Keratinocyte (primary cell): ENCODE measurements at places on chromosomes 1 and 21.

DNA sequence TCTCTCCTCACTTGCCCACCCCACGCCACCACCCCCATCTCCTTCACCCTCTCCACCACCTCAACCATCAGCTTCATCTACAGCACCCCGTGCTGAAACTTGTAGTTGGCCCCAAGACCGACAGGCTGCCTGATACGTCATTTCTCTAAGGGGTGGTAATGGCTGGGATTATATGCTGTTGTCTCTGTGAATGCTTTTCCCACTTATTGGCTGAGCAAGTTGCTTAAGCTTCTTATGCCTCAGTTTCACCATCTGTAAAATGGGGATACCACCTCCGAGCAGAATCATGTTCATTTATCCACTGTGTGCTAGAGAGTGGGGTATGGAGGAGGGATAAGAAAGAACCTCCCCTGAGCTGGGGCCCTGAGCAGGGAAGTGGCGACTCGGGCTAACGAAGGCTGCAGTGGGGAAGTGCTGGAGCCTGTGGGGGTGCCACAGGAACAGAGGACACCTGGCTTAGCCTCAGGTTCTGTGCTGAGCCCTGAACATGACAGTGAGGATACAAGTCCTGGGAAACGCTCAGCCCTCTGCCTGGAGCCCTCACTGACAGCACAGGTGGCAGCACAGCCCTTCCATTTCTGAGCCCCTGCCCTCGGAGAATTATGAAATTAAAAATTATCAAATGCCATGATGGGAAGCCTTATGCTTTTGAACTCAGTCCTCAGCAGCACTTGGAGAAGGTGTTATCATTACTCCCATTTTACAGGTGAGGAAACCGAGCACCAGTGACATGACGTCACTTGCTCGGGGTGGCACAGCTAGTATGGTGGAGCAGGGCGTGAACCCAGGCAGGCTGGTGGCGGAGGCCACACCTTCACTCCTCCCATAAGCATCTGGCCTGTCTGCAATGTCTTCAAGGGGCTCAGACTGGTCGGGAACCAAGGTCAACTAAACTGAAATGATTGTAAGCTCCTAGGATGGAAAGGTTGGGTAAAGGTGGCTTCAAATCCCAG, 2.8 kb downstream of the MATN1 start:
- DNase-seq: no peak

DNA sequence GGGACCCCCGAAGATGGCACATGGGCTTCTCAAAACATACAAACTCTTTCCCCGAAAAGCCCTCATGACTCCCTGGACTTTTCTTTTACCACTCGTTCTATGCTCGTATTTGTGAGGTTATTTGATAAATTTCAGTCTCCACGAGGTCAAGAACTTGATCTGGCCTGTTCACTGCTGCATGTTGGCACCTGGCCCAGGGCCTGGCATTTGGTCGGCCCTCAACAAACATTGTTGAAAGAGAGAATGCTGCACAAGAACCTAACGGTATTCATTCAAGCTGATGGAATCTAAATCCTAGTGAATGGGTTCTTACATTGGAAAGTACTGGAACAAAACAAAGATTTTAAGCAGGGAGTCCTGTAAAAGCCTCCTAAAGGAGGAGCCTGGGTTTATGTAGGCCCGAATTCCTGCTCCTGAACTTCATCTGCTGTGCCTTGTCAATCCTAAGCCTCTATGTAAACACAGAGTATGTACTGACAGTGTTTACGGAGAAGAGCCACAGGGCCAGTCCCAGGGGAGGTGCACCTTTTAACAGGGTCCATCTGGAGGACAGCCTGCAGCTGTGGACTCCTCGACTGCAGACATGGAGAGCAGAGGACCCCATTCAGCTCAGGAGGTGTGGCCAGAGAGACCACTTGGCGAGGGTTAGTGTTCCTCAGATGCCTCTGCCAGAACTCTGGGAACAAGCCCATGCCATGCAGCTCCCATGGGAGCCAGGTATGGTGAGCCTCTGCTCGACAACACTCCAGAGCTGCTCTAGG, 46.9 kb downstream of the L1TD1 start:
- DNase-seq: no peak

DNA sequence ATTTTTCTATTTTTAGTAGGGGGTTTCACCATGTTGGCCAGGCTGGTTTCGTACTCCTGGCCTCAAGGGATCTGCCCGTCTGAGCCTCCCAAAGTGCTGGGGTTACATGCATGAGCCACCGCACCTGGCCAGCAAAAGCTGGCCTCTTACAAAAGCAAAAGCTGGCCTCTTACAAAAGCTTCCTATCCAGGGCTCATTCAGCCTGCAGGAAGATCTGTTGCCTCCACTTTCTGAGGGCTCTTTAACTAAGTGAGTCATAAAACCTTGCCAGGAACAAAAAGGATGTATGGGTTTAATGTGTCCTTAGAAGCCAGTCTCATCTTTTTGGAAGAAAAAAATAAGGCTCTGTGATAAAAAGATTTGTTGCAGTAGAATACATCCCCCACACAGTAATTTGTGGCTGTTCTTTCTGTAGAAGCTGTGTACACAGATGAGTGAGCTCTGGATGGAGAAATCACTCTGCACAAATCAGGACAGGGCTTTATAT, 15.0 kb downstream of the HTR1D start:
- DNase-seq: no peak

DNA sequence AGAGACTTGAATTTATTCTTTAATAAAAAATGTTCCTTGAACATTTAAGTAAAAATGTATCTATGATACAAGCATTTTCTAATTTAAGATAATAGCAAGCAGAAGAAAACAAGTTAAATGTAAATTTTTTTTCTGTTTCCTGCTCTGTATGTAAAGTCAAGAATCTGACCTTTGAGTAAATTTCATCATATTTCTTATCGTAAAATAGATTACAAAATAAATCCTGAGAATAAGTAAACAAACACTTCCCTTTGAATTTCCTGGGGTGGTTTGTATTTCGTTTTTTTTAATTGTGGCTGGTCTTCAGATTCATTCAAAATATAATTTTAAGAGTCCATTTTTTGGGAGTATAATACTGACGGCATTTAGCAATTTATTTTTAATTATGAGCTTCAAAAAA, 77.6 kb downstream of the POU2F1 start:
- no peak for DNase-seq

- DNase-seq: no peak
Observed at GRCh38 chr1:235275836-235276235, 52.1 kb downstream of the ARID4B start.

DNA sequence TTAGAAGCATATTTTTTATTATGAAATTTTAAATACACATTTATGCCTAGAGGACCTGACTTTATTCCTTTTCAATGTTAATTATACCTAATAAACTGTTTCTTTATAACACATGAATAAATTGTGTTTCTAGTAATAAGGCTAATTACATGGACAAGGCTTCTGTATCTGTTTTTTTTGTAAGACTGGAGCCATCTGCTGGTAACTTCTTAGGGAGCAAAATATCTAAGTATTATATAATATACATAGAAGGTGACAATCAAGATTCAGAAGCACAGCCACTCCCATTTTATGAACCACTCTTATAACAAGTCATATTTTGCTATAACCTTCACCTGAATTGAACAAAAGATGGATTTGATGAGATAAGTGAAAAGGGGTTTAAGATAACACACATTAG, 84.2 kb downstream of the LBR start:
- DNase-seq: no peak

DNA sequence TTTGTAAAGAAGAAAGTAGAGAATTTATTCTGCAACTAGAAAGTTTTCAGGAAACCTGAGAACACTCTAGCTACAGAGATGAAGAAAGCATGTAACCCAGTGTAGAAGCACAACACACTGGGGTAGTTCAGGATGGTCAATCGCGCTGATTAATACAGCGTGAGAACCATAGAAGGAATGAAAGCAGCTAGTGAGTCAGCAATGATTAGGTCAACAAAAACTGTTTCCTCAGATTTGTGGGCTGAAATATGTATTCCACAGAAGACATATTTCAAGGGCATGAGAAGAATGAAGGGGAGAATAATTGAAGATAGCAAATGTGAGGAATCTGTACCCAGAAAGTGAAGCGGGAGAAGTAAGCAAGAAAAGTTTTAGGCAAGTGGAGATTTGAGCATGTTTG, 97.8 kb upstream of the ADGRL2 start:
- no peak for DNase-seq

DNA sequence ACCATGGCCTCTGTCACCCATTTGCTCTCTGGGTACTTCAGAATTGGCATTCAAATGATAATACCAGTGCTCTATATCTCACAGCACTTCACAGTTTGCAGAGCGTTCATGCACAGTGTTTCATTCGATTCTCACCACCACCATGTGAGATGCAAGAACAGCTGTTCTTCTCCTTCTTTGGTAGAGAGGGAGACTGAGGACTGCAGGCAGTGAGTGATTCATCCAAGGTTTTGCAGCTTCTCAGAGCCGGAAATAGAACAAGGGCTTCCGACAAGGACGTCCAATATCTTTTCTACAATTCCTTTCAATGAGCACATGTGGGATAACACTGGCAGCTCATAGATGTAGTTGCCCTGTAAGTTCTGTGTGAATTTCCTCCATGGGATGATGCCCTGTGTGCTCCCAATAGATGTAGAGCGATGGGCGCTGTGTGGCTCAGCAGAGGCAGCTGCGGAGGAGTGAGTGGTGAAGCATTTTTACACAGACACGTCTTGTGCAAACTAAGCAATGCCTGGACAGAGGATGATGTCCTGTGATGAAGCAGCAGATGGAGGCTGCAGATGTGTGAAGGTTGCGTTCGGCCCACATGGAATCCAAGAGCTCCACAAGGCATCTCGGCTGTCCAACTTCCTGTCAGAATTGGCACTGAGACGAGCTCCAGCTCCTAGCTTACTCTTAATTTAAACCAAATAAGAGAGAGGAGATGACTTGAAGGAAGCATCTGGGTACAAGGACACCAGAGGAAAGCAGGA, 24.9 kb downstream of the MT1HL1 start:
- DNase-seq: no peak
